KG1 (cell line): ENCODE measurements at places on chromosomes 7 and 10.

DNA sequence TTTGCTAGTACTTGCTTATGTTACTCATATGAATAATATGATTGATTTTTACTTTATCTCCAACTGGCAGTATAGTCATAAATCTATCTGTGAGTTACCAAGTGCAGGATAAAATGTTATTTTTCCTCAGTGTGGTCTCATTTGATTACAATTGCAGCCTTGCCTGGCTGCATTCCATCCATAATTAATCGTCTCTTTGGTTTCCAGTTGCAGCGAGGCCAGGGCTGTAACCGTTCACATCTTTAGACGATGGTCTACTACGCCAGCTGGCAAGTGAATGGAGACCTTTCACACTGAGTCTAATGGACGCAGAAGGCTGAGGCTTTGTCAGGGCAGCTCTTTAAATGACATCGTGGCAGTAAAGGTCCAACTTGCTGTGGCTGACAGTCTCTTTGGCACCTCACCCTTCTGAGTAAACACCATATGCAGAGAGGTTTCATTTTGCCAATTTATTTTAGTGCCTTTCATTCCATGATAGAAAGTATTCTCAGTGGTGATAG is 84.0 kb downstream of the ARL4A start:
- no peak for DNase-seq

GRCh38 chr10:79380125-79380945 is 33.1 kb downstream of the PPIF start:
- DNase-seq, result no peak

DNA sequence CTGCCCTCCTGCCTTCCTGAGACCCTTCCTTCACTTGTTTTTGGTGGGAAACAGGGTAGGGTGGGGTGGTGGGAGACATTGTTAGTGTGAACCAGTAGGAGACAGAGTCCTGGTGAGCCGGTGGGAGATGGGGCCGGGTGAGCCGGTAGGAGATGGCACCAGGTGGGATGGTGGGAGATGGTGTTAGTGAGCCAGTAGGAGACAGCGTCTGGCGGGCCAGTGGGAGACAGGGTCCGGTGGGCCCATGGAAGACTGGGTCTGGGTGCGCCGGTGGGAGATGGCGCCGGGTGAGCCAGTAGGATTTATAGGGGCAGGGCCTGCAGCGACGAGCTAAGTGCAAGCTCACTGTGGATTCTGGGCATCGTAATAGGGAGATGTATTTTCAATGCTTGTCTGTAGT is 116.8 kb downstream of the TRRAP start:
- DNase-seq, result no peak

- no peak for DNase-seq
Observed at GRCh38 chr10:32372000-32372875, 25.3 kb upstream of the EPC1 start.

- DNase-seq, result no peak
Observed at GRCh38 chr7:123824754-123825067, 20.3 kb upstream of the HYAL4 start.

- DNase-seq, result no peak
Observed at GRCh38 chr10:18293536-18294510, 153.6 kb downstream of the CACNB2 start.

DNA sequence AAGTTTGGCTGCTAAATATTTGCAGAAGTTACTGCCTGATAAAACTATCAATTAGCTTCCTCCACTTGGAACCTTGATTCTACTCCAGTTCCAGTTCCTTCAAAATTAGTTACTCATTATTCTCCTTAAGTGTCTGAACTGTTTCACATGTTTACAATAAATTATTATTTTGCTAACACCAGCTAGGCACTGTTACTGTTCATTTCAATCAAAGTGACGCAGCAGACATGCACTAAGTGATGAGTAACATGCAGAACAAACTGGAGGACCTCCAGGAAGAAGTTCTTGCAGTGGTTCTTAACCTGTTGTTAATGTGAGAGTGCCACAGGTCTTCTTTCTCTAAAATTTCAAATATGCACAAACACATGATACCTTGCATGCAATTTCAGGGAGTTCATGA is 491.8 kb upstream of the SEMA3A start:
- DNase-seq, result no peak

DNA sequence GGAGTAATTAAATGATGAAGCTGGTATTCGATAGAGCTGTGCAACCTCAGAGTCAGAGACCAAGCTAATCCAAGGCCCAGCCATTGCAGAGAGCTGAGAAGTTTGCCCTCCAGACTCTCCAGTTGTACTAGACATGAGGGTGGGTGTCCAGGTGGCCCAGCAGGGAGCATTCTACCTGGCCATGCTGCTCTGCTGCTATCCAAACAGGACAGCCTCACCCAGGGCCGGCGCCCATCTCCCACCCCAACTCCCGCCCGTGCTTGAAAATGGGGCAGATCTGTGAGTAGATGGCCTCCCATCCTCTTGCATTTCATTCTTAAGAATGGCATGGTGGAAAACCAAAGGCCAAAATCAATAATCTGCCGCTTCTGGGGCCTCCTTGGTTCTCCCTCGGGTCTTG is 124.2 kb downstream of the TCERG1L start:
- no peak for DNase-seq

DNA sequence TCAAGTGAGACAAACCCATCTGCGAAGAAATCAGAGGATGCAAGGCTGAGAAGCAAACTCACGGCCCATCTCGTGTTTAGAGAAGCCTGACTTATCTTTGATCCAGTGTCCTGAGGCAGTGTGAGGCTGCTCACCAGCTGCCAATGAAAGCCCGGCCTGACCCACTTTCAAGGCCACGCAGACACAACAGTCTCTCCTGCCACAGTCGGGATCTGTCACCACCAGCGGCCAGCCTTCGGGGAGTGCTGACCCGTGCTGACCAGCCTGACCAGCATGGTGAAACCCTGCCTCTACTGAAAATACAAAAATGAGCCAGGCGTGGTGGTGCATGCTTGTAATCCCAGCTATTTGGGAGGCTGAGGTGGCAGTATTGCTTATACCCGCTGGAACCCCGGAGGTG is 7.4 kb upstream of the DNAJB6 start:
- DNase-seq, result no peak

DNA sequence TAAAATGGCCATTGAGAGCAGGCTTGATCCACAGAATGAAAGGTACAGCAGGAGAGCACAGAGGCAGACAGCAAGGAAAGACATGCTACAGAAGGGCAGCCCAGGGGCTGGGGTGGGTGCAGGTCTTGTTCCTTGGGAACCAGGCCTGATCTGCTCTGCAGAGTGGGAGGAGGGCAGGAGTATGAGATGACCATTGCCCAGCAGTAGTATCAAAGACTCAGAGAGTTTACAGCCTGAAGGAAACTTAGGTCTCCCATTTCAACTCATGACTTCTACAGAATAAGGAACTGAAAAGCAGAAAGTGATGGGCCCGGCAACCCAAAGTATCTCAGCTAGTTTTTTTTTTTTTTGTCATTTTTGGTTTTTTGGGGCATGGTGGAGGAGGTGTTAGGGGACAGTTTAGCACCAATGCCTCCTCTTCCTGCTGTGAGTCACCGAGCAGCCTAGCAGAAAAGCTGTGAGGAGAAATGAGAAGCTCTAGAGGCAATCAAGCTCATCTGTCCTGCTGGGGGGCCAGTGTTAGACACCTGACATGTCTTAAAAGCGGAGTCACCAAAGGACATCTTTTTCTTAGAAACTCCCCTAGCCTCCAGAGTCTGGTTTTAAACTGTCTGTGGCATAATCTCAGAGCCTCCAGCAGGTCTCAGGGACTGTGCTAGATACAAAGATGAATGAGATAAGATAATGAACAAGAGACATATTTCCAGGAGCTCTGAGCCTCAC is 34.3 kb upstream of the HERPUD2 start:
- no peak for DNase-seq

DNA sequence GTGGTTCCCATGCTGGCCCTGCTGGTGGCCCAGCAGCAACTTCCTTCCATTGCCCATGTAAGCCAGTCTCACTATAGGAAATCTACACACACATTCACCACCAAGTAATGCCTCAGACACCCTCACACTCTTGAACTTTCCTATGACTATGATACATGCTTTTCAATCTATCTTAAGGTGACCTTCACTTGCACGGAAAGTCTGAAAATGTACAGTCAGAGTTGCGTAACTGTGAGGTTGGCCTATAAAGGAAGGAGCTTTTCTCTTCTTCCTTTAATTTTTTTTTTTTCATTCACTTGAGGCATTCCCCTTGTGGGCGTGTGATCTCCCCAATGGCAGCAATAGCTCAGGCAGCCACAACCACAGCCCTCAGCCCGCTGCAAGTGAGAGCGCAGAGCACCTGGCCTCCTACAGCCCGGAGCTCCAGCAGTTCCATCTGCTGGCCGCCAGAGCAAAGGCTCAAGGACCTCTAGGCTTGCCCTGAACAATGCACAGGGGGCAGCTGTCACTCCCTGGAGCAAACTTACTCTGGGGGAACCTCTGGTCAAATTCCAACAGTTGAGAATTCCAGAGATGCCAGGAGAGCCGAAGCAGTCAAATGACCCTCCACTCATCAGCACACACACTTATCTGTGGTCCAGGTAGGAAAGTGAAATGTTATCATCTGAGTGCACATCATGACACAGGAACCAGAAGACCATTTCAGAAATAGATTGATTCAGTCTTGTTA is 123.1 kb upstream of the ADO start:
- DNase-seq, result no peak

- no peak for DNase-seq
Observed at GRCh38 chr10:47255033-47255813, 44.8 kb upstream of the GDF10 start.

DNA sequence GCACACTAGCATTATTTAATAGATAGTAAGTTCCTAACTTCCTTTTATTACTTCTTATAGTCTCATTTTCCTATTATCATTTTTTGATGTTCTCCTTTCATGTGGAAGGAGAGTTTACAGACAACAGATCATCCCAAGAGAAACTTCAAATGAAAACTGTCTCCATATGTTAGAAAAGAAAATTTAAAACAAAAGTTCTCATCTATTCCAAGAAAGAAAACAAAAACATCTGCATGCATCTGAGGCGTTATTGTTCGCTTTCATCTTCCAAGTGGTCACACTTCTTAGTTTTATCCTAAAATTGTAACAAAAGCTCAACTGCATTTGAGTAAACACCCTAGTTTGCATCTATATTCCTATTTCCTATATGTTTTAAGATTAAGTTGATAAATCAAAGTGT is 126.2 kb downstream of the SEMA3D start:
- DNase-seq, result no peak

DNA sequence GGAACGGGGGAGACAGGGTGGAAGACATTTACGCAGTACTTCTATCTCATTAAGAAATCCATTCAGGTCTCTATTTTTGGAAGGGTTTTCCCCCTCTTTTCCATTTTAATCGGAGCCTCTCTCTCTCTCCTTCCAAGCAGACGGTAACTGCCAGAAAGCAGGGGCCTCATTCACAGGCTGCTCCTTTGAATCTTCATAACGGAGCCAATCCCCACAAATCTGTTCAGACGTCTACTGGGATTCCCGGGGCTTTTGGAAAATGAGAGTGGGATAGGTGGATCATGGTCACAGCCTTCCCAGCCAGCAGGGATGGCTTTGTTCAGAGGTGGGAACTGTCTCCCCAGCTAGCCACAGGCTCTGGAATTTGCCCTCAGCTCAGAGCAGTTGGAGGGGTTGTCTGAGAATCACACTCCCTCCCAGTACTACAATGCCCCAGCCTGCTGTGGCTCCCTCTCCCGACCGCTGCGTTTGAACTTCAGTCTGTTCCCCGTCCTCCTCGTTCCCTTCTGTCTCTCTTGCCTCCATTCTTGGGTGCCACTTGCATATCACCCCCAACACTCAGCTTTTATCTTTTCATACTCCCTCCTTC is 413.6 kb downstream of the PLXNA4 start:
- DNase-seq, result no peak

GRCh38 chr7:46391231-46392201 is 470.4 kb upstream of the IGFBP3 start:
- DNase-seq, result no peak

GRCh38 chr7:8283968-8284367 is 22.0 kb upstream of the ICA1 start:
- no peak for DNase-seq

DNA sequence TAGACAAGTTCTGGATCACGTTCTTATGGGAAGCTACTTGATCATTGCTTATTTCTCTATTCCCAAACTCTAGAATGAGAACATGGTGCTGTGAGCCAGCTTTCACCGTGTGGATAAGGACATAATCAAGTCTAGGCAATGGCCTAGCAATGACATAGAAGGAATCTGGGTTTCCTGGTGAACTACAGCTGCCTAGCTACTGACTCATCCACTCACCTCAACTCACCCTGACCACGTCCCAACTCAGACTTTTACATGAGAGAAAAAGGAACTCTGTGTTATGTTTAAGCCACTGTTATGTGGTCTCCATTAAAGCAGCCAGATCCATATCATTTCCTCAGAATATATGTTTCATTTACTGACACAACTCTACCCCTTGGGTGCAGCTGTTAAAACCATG is 18.8 kb upstream of the MET start:
- DNase-seq, result no peak

DNA sequence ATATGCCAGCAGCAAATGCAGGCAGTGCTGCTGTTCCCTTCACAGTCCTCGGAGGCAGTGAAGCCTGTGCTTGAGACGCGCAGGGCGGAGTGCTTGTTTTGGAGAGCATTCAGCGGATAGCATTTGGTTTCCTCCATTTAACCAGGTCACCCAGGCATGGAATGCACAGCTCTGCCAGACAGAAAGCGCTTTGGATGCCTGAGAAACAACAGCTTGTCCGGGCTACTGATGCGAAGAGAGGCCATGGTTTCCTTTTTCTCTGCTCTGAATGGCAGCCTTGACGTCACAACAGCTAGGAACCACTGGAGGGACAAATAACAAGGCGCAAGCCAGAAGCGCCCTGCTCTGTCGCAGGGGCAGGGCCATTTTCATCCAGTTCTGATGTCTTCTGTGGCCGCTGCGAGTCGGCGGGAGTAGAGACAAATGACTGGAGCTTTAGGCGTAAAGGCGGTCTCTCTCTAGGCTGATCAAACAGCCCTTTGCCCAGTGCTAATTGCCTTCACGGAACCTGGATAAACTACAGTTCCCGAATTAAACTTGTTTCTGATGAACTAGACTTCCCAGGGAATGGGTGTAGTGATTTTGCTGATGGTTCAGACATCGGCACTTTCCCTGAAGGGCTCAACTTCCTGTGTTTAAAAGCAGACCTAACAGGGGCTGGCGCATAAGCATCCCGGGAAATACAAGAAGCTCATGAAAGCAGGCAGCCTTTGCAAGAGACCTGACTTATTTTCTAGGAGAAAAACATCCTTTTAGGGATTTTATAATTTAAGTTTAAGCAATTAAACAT is 187.6 kb upstream of the KLF14 start:
- DNase-seq, result no peak

DNA sequence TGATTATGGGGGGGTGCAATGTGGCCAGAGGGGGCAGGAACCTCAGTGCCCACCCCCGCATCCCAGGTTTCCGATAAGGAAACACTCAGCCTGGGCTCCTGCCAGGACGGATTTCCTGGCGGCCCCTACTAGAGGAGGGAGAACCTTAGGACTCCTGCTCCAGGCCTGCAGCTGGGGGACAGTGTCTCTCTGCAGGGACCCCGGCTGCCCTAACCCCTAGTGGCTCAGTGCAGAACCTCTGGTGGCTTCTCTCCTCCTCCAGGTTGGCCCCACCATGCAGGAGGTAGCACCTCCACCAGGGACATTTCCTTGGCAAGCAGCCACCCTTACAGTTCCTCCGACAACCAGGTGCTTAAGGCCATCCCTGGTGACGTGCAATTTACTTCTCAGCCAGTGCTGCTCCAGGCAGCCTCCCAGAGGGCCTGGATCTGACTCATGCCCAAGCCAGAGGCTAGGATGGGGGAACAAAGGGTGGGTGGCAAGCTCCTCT is 31.9 kb downstream of the SH2B2 start:
- no peak for DNase-seq
